Thoracic aorta (tissue), 2 donors: ENCODE measurements at places on chromosomes 16 and 17. TPM values are rescaled to one million over a fixed set of nuclear protein-coding genes. Genes with fewer than 3 reads are reported as not detected.

The KRT27 gene
- total RNA-seq, result not detected

The SHCBP1 gene
- 0.54 TPM for total RNA-seq

The ADAM11 gene
- total RNA-seq, result 5.7 TPM

The TMEM219 gene
- total RNA-seq, result 161 TPM

The GTF3C1 gene
- 83.2 TPM for total RNA-seq

The GCGR gene
- total RNA-seq, result not detected

The CEP95 gene
- 39.2 TPM for total RNA-seq

The KRTAP3-2 gene
- not detected for total RNA-seq

The ADAP2 gene
- 69.2 TPM for total RNA-seq

The PIRT gene
- not detected for total RNA-seq

The CCL22 gene
- not detected for total RNA-seq

The DNAI2 gene
- total RNA-seq, result not detected

The CFAP97D1 gene
- total RNA-seq, result not detected
